ENCODE measurements at places on chromosomes 11 and 22. TPM values are rescaled to one million over a fixed set of nuclear protein-coding genes. Genes with fewer than 3 reads are reported as not detected.
A peak's percentile ranks its signal among the peaks of the same experiment; 100 is the strongest.

LRRC75B gene
- 7.6 TPM for total RNA-seq

OR52H1 gene
- total RNA-seq, result not detected

DNA sequence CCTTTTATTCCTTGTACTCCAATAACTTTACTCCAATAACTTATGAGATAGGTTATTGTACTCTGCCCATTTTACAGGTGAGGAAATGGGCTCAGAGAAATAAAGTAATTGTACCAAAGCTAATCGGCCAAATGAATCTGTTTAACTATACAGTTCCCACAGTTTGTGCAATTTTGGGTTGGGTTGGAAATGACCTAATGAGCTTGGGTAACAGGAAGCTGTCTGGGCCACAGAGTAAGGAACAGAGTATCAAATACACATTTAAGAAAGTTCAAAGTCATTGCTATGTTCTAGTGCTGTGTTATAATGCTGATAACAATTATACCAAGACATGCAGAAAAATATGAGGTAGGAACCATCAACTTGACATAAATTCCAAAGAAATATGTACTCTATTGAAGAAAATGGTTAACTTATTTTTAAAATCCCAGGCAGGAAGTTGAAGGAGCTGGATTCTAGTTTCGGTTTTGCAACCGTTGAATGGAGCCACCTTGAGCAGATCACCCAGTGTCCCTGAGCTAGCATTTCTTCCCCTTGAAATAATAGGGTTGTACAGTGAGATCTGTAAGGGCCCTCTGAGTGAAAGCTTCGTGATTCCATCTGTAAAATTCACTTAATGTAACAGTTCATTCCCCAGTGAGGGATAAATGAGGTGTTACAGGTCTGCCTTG, 360.9 kb upstream of the NARS2 start:
- no peak for DNase-seq

DNA sequence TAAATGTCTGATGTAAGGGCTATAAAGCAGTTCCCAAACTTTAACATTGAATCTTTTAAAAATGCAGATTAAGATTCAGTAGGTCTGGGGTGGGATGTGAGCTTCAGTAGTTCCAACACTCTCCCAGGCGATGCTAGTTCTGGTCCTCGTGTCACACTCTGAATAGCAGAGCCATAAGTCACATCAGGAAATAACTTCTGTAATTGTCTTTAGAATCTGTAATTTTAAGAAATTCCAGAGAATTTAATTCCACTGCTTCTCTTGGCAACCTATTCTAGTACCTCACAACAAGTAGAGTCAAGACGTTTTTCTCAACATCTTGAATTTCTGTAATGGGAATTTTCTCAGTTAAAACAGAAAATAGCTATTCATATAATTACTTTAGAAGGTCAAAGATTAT, 223.1 kb downstream of the TMEM135 start:
- DNase-seq, result no peak

GRCh38 chr11:27497284-27497866, 9.2 kb downstream of the LIN7C start:
- peak; percentile 53 for DNase-seq
